ENCODE measurements at places on chromosomes 3 and 15.

DNA sequence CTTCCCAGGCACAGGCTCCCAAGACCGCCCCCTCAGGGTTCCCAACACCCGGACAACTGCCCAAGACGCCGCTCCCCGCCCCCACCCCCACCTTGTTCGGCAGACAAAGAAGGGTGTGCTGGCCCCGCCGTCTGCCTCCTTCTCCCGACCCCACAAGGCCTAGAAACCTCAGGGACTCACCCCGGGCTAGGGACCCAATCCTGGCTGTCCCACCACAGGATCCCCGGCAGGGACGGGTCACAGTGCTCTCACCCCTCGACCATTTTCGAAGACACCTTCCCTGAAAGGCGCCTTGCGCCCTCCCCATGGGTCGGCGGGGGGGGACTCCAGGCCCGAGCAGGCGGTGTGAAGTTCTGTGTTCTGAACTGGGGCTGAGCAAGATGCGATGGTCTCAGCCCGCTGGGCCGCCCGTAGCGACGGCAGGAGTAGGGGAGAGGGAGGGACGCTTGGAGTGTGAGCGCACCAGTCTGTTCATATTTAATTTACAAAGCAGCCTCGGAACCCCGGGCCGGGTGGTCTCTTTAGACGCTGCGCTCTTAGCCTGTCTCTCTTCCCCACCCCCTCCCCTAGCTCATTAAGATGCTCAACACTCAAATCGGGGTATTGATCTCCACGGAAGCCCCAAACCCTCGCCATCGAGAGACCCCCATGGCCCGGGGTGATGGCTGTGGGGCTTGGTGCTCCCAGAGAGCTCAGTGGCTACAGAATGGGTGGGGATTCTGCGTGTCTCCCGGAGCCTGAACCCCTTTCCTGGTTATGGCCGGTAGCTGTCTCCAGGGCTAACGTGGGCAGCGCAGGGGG is 1.4 kb upstream of the ISLR2 start:
- no peak for DNase-seq

- DNase-seq: no peak
Observed at GRCh38 chr3:63832395-63832794, 13.3 kb downstream of the C3orf49 start.

DNA sequence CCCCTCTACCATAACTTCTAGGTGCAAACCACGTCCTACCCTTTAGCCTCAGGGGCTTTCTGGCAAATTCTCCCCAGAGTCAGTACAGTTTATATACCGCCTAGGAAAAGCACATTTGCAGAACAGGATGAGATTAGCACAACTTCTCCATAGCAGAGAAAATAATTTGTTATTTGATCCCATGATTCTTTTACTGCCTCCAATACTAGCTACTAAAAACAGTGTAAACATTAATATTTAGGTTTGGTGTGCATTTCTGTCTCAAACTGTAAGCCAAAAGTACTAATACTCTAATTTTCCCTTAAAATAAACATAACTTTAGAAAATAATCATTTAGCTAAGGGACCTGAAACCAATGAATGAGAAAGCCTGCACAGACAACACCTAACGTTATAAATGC is 4.5 kb downstream of the CPEB1 start:
- no peak for DNase-seq

GRCh38 chr3:160129459-160130061 is 95.7 kb upstream of the C3orf80 start:
- DNase-seq: no peak

GRCh38 chr3:152349392-152349791 is 80.7 kb downstream of the MBNL1 start:
- no peak for DNase-seq
